ENCODE measurements at places on chromosomes 11 and 22. TPM values are rescaled to one million over a fixed set of nuclear protein-coding genes. Genes with fewer than 3 reads are reported as not detected.
A peak's percentile ranks its signal among the peaks of the same experiment; 100 is the strongest.

DNA sequence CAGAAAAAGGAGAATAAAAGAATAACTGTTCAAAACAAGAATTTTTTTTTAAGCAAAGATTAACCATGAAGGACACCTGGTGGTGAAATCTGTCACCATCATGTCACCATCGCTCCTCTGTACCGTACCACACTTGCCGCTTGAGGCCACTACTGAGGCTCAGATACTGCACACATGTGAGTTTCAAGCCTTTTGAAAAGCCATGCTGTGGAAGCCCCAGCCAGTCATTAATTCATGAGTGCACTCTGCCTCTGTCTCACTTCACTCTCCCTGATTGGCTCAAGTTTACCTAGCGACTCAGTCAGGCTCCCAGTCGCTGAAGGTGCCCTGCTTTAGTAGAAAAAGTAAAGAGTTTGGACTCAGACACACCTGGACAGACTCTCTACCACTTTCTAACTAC, 6.6 kb upstream of the MS4A12 start:
- no peak for DNase-seq

OR4D5 gene
- total RNA-seq = not detected

DNA sequence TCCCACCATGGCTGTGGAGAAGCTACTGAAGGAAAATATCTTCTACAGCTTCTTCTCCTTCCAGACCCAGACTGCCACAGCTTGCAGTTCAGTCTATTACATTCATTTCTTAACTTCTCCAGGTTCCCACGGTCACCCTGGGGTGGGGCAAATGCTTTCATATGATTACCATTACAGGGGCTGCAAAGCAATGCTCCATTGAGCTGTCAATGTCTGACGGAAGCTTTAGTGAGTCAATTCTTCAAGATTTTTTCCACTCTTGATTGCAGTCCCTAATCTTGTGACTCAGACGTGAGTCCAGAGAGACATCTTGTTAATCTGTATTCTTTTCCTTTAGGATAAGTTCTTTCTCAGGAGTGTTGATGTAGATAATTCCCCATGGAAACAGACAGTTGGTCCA, 233.4 kb upstream of the DDI1 start:
- no peak for DNase-seq

DNA sequence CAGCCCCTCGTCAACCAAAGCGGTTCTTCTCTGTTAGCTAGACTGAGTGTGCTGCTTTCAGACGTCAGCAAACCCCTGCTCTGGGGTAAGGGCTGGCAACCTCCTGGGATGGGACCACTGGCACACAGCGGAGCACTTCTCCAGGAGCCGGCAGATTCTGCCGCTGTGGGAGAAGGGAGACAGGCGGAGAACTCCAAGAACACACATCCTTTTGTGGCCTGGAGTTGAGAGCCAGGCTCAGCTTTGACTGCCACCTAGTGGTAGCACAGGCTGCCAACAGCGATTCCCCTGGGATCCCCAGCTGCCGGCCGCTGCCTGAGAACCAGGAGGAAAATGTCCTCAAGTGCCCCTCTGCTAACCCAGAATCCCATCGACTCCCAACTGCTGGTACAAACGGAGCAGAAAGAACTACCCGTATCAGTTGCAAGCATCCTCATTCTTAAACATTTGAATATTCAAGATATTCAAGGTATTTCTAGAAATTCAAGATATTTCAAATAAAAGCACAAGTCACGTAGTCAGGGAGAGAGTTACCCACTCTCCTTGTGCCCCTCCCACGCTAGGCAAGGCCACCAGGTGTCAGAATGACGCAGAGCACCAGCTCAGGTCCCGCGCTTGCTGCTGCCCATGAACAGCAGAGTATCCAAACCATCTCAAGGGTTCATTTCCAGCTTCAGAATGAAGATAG, 4.9 kb downstream of the LTO1 start:
- DNase-seq = peak; percentile 89

DNA sequence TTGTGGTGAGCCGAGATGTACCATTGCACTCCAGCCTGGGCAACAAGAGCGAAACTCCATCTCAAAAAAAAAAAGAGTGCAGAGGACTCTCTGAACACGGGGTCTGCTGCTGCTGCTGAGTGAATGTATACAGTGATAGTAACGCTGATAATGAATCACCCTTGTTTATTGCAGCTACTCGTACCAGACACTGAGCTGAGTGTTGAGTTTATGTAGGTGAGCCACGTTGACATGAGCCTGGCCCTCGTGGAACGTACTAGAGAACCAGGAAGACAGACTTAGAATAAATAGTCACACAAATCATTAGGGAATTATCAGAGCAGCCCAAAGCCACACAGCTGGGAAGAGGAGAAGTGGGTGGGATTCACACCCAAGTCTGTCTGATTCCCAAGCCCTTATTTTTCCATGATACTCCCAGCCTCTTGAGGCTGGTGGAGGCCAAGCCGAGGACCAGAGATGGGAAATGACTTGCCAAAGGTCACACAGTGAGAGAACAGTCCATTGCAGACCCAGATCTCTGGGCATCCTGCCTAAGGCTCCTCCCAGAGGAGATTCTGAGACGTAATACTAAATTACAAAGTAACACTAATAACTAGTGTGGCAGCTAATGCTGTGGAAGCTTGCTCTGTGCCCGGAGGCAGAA, 34.8 kb downstream of the MB start:
- no peak for DNase-seq

DNA sequence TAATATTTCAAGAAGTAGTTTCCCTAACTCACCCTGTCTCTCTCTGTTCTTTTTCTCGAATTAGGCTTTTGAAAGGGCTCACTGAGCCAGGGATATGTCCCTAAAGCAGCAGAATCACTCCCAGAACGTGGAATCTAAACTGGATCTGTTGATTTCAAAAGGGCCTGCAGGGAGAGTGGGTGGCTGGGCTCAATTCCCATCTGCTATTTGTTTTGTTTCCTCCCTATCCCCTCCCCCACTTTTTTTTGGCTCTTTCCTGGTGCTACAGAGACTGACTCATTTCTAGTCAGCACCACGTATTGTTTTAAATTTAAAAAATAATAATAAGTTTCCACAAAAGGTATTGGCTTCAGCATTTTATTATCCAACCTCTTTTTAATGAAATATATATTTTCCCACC, 961.5 kb downstream of the FAM181B start:
- no peak for DNase-seq

- DNase-seq = no peak
Measured at GRCh38 chr11:64914123-64914522, 2.9 kb downstream of the ATG2A start.

DNA sequence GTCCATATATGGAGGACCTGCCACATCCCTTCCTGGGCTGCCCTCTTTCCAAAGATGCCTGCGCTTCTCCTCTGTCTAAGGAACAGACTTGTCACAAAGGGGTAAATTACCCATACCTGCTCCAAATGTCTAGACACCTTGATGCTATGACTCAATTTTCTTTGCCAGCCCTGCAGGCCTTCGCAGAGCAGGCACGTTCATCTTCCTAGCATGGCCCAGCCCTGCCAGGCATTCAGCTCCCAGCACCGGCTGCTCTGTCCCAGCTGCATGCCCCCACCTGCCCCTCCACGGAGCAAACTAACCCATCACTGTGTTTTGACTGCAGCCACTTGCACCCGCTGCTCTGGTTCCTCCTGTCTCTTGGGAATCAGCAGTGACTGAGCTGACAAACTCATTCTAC, 526.1 kb downstream of the MIAT start:
- no peak for DNase-seq

GRCh38 chr11:111541254-111542061, 938 bp downstream of the LAYN start:
- no peak for DNase-seq

GRCh38 chr11:75272391-75272790, 31.8 kb downstream of the TPBGL start:
- peak; percentile 9 for DNase-seq

DNA sequence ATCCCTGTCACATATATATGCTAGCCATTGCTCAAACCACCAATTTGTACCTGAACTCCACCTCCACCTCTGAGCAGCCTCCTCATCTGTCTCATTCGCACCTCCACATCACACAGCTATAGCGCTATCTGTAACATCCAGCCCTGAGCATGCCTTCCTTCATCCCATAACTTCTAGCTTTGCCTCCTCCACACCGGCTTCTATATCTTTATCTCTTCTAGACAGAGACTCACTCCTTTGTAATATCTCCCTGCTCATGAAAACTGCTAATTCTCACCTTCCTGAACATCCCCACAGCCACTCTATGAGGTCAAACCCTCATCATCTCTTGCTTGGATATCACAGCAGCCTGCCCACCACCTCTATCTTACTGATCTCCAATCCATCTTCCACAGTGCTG, 5.9 kb downstream of the SIAE start:
- no peak for DNase-seq

UPK3A gene
- total RNA-seq = not detected

GRCh38 chr22:21641789-21642583, at the start of gene SDF2L1:
Gene SDF2L1, plus strand, starts transcription at chr22:21642302. Its CDS starts 35 bp downstream, at chr22:21642337.
- peak; percentile 98 for DNase-seq

IRF7 gene
- total RNA-seq = 14.0 TPM

- no peak for DNase-seq
Measured at GRCh38 chr11:117230999-117231841, 653 bp downstream of the PCSK7 start.

RTL10 gene
- total RNA-seq = 30.1 TPM

Data from dorsolateral prefrontal cortex (tissue), 122 donors.